Mesenteric fat pad (tissue), 1 donor: ENCODE measurements at places on chromosomes 12 and 14. TPM values are rescaled to one million over a fixed set of nuclear protein-coding genes. Genes with fewer than 3 reads are reported as not detected.

Gene KRT78
- not detected for total RNA-seq

Gene PKP2
- 1.00 TPM for total RNA-seq

Gene RD3L
- not detected for total RNA-seq

Gene VSX2
- total RNA-seq, result not detected

Gene BCDIN3D
- total RNA-seq, result 3.0 TPM

Gene COL2A1
- not detected for total RNA-seq

Gene MEG3
- total RNA-seq, result 82.2 TPM
